ENCODE measurements at places on chromosomes 6 and 20.

DNA sequence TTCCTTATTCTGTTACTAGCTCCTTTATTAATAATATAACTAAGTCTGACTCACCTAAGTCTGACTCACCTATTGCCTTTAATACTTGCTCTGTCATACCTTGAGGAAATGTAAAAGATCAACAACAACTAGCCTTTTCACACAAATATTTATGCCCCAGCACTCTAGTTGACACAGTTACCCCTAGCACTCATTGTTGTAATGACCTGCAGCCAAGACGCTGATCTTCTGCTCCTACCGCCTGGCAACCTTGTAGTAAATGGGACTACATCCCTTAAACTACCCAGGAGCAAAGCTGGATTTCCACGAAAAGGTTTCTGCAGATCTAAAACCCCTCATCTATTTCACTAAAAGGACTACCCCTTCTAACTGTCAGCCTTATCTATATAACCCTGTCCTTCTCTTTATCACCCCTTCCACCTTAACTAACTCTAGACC is 90.0 kb downstream of the PLG start:
- no peak for DNase-seq

- no peak for DNase-seq
Observed at GRCh38 chr6:32886681-32887383, 32.8 kb downstream of the PSMB9 start.

DNA sequence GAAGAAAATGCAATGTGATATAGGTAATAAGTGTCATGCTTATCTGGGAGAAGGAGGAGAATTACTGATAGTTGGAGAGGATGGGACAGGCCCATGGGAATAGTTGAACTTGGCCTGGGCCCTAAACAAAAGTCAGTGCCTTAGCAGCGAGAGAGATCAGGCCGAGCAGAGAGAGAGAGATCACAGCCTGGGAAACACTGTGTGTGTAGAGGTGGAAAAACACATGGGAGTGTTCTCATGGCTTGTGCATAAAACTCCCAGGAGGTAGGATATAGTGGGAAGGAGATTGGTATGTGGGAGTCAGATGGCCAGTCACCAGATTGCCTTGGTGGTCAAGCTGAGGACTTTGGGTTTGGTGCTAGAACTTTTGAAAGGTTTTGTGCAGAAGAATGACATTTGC is 47.6 kb downstream of the FIG4 start:
- no peak for DNase-seq

- no peak for DNase-seq
Observed at GRCh38 chr20:20604907-20605306, 107.5 kb downstream of the RALGAPA2 start.
